C1 segment of cervical spinal cord (tissue), 14 donors: ENCODE measurements at places on chromosomes 6 and 20.

DNA sequence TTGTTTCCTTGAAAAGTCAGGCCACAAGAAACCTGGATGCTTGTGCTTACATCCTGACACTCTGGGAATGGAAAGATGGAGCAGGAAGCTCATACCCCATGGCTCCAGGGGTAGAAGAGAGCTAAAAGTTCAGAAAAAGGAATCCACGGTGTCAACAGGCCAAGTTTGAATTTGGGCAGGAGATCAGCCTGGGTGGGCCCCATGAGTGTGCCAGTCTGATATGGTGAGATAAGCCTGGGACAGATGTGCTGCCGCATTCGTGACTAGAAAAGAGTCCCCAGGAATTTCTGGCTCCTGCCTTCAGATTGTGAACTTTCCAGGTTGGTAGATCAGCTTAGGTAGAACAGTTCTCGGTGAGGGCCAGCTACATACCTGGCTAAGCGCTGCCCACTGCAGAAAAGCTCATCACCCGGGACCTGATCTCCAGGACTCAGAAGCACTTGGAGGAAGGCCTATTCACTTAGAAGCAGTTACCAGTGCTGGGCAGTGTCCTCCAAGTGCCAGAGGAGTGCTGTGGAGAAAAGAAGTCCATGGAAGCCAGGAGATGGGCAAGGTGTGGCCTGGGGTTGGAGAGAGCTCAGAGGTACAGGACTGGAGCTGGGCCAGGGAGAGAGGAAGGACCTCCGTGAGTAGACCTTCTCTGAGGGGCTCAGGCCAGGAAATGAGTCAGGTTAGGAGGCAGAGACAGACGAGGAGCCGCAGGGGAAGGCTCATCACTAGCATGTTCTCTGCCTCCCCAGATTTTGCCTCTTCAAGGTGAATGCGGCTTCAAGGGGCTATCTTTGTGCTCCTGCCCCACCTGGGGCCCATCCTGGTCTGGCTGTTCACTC is at the start of gene TSPO2:
TSS of gene TSPO2 (plus strand) at position 242 of the 830 bp plus-strand sequence. CDS start at position 761, 519 bp downstream.
- no peak for DNase-seq

DNA sequence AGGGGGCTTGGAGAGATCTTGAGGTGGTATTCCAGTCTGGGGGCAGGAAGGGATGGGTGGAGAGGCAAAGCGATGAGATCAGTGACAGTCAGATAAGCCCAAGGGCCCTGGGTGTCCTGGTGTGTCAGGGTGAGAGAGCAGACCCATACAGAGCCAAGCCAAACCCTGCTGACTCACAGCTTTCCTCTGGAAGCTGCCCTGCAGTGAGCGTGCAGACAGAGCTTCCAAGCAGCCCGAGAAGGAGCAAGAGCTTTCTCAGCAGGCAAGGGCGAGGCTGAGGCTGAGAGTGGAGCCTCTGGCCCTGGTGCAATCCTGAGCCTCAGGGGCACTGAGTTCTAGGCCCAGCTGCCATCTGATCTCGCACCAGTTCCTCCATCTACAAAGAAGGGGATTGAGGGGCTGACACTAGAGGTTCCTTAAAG is 91.1 kb upstream of the HIVEP1 start:
- no peak for DNase-seq

GRCh38 chr20:56427797-56428196 is 15.7 kb downstream of the CASS4 start:
- DNase-seq: no peak

DNA sequence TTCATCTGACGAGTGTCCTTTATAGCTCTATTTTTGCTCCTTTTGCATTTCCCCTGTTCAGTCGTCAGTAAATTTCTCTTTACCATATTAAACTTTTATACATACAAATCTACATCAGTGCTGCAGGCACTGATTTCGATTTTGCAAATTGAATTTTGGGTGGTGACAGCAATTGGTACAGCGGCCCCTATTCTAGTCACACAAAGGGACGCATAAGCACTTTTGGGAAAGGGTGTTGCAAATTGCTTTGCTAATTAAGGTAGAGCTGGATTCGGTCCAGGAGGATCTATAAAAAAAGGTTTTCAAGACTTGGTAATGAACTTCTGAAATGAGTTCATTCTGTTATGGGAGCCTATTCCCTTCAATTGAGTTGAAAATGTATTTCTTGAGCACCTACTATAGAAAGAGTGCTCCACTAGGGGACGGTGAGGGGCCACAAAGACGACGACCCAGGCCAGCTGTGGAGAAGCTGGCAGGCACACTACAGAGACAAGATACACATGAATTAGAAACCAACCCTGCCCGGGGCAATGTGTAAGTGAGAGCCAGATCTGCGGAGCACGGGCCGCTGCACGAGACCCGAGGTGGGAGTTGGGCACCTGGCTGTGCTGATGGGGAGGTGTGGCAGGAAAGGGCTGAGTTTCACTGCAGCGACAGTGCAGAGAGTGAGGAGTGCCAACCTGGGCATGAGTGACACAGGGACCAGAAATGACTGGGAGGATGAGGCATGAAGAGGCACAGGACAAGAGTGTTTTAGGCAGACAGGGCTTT is 5.4 kb downstream of the UQCC2 start:
- no peak for DNase-seq

- DNase-seq: peak; percentile 96
Measured at GRCh38 chr20:41317546-41318270, at the start of gene ZHX3. Gene ZHX3, minus strand, starts transcription at chr20:41317731. Its CDS starts 112,815 bp downstream, at chr20:41204916.

- no peak for DNase-seq
Measured at GRCh38 chr6:167435209-167435728, 110.4 kb downstream of the TTLL2 start.
